ENCODE measurements at places on chromosomes 4 and X. TPM values are rescaled to one million over a fixed set of nuclear protein-coding genes. Genes with fewer than 3 reads are reported as not detected.

GRCh38 chr4:742742-743311, 37.2 kb downstream of the PCGF3 start:
- DNase-seq, result peak; percentile 45

DNA sequence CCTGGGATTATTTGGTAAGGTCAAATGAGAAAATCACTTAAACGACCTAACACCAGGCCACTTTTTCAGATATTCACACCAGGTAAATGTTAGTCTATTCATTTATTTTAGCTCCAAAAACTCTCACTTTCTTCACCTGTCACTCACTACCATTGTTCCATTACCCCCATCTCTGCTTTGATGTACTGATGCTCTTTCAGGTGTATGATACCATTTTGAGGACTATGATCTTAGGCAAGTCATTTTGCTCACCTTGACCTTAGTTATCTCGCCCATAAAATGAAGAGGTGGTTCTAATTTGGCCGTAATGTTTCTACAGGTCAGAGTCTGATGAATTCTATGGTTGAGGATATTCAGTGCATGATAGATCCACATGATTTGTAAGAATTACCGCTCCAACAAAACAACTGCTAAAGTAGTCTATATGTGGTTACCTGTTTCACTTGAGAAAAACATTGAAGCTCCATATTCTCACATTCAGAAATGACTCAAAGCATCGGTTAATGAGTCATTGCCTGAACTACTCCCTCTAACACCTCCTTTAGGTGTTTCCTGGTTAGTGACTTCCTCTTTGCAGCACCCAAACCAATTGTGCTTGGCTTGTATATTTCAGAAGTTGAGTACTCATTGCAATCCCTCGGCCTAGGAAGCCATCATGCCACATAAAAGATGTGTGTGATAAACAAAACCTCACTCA, 4.5 kb downstream of the DTHD1 start:
- DNase-seq, result no peak

The GAGE1 gene
- total RNA-seq, result not detected

GRCh38 chr4:5712931-5713330, 1.9 kb downstream of the EVC start:
- no peak for DNase-seq

DNA sequence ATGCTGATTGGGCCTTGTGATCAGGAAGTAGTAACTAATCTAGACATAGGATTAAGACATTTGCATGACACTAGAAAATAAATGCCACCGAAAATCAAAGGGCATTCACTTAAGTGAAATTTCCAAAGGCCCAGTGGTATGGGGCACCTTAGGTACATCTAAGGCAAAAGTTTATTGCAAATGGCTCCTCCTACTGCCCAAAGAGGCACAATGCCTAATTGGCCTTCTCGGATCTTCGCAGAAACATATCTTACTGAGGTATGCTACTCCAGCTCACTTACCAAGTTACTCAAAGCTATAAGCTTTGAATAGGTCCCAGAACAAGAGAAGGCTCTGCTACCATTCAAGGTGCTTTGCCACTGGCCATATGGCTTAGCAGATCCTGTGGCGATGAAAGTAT, 174.8 kb upstream of the CXCL13 start:
- no peak for DNase-seq

DNA sequence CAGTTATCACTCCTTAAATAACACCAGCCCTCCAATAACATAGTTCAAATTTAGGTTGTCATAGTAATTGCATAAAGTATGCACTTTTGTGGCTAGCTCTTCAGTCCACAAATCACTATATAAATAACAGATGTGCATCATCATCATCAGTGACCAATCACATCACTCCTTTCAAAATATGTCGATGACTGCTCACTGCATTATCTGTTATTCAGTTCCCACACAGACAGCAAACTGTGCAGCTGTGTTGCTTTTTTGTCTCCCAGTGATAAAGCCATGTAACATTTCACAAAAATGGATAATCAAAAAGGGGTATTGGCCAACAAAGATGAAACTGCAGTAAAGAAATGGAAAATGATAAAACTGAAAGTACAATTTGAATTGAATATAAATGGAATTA, 205.4 kb downstream of the DCLK2 start:
- peak; percentile 96 for DNase-seq

GRCh38 chr4:147938496-147938895, 206.6 kb downstream of the ARHGAP10 start:
- no peak for DNase-seq

DNA sequence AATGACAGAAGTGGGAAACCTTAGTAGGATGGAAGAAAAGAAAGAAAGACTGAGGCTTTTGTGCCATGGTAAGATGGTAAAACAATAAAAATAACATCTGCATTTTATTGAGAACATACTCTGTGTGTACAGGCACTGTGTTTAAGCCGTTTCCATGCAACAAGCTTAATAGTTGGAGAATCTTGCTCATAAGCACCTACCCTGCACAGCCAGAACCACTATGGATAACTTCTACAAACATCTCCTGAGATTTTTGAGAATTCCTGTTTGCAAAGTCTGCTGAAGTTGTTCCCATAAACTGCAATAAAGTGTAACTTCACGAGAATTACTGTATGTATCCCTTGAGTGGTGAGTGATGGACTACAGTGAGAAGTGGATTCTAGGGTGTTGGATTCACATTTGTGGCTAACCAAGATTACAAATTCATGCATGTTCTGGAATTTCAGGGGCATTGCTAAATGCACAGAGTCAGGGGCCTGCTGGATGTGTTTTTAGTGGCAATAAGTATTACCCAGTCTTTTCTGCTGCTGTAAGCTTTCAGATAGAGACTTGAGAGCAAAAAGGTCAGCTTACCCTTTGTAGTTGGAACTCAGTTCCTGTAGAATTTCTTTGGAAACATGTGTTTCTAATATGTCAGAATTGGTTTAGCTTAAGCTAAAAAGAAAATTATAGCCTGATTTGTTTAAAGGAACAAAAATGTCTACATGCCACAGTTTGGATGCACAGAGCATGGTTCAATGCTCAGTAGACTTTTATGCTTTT, 132.5 kb downstream of the AFF1 start:
- no peak for DNase-seq

DNA sequence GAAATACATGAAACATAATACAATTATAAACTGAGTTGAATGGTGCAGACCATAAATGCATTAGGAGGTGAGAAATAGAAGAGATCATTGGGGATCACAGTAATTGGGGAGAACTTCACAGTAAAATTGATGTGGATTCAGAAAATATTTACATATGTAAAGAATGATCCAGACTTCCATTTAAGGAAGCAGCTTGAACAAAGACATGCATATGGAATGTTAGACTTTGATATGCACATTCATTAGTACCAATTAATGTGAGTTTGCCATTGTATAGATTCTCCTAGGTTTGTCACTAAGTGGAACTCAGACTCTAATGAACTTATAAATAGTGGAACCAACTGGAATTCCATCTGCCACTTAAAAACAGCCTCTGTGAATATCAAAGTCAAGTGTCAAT, 235.6 kb downstream of the PARM1 start:
- DNase-seq, result no peak

GRCh38 chr4:10157478-10158332, 41.1 kb upstream of the WDR1 start:
- peak; percentile 62 for DNase-seq
